ENCODE measurements at places on chromosomes 2 and 18.

DNA sequence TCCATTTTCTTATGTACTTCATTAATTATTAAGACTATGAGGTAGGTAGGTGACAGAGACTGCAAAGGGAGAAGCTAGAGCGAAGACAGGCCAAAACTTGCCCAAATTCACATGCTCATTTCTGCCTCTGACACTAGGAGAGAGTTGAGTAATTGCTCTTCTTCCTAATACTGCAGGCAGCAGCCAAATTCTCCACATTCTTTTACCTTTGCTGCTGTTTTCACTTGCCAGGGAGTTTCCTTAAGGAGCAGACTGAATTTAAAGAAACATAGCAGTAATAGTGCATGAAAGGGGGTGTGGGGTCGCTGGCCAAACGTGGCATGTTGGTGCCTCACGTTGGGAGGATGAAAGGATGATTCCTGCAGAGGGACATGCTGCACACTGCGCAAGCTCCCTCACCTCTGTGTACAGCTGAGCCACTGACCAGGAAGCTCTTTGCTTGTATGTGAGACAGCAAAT is 12.3 kb downstream of the CRIM1 start:
- DNase-seq, result no peak

DNA sequence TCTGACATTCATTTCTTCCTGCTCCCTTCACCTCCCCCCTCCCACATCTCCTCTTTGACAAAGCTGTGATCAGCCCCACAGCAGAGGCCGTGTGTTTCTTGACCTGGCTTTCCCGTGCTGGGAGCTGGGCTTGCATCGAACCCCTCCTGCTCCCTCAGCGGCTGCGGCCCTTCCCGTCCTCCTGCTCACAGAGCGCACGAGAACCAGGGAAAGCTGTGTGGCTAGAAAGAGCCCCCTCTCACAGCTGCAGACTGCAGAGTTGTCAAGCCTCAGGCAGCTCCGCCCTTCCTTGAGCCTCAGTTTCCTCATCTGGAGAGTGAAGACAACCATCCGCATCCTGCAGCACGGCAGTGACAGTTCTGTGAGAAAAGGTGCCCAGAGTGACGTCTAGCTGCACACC is 65.7 kb upstream of the GLI2 start:
- DNase-seq, result no peak

DNA sequence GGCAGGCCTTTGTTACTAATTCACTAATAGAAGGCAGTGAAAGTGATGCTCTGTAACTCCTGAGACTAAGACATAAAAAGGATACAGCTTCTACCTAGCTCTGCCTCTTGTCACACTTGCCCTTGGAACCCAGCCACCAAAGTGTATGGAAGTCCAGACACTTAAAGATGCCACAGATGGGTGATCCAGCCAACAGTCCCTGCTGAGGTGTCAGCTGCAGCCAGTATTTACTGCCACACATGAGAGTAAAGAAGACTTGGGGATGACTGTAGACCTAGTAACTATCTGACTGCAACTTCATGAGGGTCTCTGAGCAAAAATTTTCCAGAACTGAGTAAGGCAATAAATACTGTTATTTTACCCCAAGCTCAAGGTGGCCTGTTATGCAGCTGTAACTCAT is 8.8 kb downstream of the IMMT start:
- no peak for DNase-seq

- no peak for DNase-seq
These were observed 17.5 kb downstream of the GAREM2 start for GRCh38 chr2:26190369-26190768.

DNA sequence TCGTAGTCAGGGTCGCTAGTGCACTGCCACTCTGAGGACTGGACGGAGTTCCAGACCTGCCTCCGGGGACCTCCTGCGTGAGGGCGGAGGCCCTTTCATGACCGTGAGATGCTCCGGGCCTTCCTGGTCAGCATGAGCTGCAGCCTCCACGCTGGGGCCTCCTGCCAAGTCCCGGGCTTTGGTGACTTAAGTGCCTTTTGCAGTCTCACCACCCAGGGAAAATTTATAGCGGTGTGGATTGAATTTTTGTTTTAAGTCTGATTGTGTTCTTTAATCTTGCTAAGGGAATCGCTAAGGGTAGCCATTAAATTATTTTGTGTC is 33.6 kb downstream of the CHRNA1 start:
- no peak for DNase-seq

Data from KG1 (cell line).